Activated CD8-positive, alpha-beta memory T cell treated with anti-CD3 and anti-CD28 coated beads for 1 hour (primary cell): ENCODE measurements at places on chromosomes 2 and 18.

DNA sequence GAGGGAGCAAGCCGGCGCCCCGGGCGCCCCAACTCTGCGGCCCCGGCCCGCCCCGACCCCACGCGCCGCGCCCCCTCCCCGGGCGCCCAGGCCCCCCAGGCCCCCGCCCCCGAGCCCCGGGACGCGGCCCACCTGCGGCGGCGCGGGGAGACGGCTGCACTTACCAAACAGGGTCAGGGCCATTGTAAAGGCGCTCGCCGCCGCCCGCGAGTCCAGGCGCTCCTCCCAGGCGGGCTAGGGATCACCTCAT lies 526 bp downstream of the CHN1 start:
- no peak for DNase-seq

- no peak for DNase-seq
Measured at GRCh38 chr2:69567157-69567908, 76.2 kb downstream of the AAK1 start.

DNA sequence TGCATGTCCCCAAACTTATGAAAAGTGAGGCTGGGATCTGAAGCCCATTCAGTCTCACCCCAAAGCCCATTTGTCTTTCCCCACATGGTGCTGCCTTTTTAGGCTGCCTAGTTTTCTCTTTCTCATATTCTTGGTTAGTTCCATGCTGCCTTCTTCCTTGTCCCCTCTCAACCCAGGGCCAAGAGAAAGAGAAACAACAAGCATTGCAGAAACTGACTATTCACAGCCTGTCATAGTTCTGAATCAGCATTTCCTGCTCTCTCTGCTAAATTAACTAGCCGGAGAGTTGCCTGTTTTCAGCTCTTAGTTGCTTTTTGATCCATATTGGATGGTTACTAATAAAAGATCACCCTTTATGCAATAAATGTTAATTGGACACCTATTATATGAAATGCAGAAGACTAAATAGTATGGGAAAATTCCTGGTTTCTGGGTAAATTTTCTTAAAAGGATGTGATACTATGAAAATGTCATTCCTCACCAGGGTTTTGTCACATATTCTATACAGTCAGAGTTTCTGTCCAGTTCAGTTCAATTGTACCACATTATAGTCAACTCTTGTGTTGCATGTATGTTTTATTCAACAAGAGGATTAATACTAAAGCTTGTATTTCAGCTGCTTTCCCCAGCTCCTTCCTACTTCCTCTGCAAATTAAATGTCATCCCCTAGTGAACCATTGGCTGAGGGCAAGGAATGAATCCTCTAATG lies 246.5 kb downstream of the GALR1 start:
- no peak for DNase-seq

- DNase-seq = no peak
Measured at GRCh38 chr18:64886995-64887394, 738.1 kb upstream of the LINC00305 start.

GRCh38 chr2:171069286-171069956 lies 91.3 kb downstream of the TLK1 start:
- DNase-seq = no peak

GRCh38 chr18:27793013-27793785 lies 383.7 kb downstream of the CDH2 start:
- DNase-seq = no peak

DNA sequence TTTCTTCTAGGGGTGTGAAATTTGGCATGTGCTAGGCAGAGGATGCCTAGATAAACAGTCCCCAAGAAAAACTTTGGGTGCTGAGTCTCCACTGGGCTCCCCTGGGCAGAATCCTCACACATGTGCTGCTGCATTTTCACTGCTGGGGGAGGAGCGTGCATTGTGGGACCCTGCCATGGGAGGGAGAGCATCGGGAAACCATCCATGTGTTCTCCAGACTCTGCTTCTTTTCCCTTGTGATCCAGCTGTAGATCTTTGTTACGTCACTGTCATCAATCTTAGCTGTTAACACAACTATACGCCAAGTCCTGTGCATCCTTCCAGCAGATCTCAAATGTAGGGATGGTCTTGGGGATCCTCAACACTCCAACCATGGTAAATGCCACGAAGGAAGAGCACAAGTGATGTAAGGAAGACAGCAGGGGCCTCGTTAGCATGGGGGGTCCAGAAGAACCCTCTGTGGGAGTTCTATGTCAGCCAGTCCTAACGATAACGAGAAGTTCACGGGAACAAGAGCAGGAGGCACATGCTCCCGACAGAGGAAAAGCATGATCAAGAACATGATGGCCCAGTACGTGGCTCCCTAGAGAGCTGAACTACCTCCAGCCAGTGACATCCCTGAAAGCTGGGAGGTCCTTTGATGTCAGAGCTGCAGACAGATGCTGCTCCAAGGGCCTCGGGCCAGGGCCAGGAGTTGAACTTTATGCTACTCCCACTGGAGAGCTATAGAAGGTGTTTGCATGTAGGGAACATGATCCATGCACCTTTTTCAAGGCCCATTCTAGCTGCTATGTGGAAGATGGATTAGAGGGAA lies 41.1 kb upstream of the NPAS2 start:
- DNase-seq = no peak

DNA sequence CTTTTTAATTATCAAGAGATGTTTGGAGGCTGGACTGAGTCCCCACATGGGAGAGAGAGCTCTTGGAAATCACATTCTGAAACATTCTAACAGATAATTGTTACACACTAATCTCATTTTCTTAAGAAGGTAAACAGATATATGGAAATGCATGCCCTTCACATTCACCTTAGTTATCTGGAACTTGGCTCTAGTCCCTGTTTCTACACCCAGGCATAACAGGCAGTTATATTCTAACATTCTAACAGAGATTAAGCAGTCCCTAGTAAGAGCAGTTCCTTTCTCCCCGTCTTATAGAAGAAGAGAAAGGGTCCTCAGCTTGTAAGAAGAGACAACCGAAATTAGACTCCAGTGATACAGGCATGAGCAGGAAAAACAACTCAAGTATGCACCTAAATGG lies 385.4 kb downstream of the SOX11 start:
- DNase-seq = no peak

- DNase-seq = no peak
Measured at GRCh38 chr2:175442441-175442840, 260.9 kb upstream of the ATP5MC3 start.

GRCh38 chr2:171287611-171288010 lies 126.9 kb upstream of the TLK1 start:
- no peak for DNase-seq

GRCh38 chr18:63374540-63374939 lies 7.5 kb upstream of the KDSR start:
- no peak for DNase-seq

DNA sequence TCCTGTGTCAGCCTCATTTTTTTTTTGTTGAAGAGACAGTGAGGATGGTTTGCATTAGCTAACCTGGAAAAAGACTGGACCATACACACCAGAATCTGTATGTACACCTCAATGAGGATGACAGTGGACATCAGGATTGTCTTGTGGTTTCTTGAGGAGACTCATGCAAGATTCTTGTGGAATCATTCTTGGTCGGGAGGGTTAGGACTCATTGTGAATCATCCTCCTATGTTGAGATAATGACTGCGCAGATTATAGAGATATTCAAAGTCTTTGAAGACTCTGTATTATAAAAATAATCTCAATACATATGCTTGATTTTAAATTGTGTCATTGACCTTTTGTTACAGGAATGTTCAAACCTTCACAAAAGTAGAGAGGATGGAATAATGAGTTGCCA lies 49.1 kb upstream of the DOCK10 start:
- no peak for DNase-seq

DNA sequence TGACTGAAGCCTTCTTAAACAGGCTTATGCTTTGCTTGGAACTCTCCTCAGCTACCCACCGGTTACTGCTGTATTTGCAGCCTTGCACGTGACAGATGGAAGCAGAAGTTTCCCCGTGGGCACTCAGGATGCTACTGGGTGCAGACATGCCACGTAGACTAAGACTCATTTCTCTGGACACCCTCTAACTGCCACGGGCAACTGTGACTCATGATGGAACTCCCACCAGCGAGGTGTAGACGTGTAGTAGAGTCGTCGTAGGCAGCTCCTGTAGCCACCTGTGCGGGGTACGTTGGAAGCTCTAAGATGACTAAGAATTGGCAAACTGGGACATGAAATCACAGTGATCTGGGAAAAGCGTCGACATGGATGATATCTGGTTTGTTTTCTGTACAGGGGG lies 27.5 kb downstream of the TSHZ1 start:
- DNase-seq = no peak

DNA sequence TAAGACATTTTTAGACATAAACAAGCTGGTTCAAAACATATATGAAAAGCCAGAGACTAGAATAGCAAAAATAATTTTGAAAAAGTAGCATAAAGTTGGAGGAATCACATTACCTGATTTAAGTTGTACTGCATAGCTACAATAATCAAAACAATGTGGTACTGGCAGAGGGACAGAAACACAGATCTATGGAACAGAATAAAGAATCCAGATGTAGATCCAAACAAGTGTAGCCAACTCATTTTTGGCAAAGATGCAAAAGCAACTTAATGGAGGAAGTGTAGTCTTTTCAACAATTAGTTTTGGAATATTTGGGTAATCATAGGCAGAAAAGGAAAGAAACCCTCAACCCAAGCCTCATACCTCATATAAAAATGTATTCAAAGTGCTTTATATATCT lies 278.7 kb upstream of the ZNF521 start:
- no peak for DNase-seq

- no peak for DNase-seq
Measured at GRCh38 chr2:241134711-241135110, 14.6 kb downstream of the PASK start.

- DNase-seq = no peak
Measured at GRCh38 chr2:239127513-239127912, 273.3 kb downstream of the HDAC4 start.

DNA sequence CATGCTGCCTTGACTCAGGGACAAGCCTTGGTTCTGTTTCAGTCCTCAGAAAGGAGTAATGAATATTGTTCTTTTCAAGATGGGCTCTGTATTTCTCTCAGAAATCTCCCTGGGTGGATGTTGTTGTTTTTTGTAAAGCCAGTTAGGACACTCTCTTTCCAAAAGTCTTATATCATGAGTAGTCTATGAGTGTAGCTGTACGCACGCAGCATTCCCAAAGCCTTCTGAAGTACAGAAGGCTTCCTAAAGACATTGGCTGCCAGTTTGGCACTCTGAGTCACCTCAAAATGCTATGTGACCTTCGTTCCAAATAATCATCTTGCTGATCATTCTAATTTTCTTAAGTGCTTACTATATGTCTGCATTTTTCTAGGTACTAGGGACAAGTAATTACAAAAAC lies 16.7 kb upstream of the GTF2A1L start:
- no peak for DNase-seq

DNA sequence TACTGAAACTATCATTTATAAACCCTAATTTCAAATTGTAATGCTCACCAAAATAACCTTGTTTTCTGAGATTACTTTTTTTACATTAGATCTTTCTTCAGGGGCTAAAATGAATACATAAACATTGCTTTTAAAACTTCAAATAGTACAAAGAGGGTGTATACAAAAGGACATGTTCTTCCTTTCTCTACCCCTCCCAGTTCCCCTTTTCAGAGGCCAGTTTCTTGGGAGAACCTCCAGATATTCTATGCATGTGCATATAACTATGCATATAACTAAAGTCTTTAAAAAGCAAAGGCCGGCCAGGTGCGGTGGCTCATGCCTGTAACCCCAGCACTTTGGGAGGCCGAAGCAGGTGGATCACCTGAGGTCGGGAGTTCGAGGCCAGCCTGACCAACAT lies 10.6 kb upstream of the FAM117B start:
- no peak for DNase-seq

GRCh38 chr2:11869391-11869991 lies 123.1 kb downstream of the LPIN1 start:
- DNase-seq = no peak

GRCh38 chr18:1774261-1774660 lies 797.0 kb downstream of the METTL4 start:
- DNase-seq = no peak

- DNase-seq = no peak
Measured at GRCh38 chr2:196927376-196928225, 1.1 kb upstream of the PGAP1 start.

- DNase-seq = peak; percentile 22
Measured at GRCh38 chr2:73070643-73071359, 711 bp downstream of the SFXN5 start.

DNA sequence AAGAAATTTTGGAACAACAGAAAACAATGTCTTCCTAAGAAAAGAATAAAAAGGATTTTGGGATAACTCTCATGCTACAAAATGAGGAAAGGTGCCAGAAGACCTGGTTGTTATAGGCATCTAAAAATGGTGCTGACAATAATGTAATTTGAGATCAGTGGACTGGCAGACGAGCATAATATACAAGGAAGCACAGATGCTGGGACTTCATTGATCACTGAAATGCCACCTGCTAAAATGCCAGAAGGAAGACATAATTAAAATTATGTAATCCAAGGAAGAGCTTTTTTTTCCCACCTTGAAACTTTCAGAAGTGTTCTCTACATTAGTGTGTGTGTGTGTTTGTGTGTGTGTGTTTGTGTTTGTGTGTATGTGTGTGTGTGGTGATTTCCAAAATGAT lies 535.9 kb downstream of the XIRP2 start:
- DNase-seq = no peak

DNA sequence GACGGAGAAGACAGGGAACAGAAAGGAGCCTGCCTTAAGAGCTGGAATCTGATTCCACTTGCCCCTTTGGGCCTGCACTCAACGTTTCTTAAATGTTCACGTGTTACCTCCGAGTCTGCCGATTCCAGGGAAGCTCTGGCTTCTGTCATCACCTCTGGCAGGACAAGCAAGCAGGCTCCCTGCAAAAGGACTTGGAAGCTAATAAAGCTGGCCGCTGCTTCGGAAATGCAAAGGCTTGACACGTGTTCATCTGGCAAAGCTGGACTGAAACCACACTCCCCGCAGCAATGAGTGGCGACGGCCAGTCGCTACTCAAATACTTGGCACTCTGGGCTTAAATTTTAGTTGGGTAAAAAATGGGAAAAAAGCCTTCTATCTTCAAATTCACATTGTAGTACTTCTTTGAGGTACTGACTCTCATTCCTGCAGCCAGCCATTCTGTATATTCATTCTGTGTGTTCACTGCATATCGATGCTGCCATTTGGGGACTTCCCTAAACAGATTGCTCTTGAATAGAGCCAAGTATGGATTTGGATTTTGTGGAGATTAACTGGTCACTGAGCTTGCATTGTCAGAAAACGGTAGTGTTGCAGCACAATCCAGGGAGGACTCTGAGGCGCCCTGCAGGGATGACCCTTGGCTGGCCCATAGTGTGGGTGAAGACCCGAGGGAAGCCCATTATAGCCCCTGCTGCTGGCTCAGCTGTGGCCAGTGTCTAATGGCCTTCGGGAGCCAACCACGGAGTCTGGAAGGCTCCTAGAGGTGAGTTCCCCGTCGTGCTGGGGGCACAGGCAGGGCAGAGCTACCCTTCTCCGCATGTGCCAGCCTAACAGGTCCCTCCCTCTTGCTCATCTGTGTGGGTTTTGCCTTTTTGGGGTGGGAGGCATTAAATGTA lies 231.5 kb downstream of the PRKCE start:
- DNase-seq = no peak

DNA sequence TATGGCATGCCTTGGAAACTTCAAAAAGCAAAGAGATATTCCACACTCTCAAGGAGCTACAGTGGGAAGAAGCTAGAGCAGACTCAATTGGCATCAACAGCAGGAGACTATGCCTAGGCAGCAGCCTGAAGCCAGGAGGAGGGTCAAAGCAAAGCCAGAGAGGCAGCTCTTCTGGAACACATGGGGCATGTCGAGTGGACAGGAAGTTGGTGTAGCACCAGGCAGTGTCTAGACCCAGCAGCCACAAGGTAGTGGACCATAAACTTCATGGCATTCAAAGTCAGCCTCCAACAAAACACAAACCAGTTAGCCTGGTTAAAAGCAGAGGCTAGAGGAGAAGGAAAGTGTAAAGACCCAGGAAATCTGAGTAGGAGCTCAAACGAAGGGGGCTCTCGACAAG lies 311.2 kb upstream of the PKDCC start:
- DNase-seq = no peak
